SJSA1 (cell line): ENCODE measurements at places on chromosomes 7 and 10.

GRCh38 chr10:22899775-22900174 lies 28.1 kb upstream of the ARMC3 start:
- no peak for DNase-seq

GRCh38 chr7:45872116-45873034 lies 507 bp downstream of the CCDC201 start:
- no peak for DNase-seq

DNA sequence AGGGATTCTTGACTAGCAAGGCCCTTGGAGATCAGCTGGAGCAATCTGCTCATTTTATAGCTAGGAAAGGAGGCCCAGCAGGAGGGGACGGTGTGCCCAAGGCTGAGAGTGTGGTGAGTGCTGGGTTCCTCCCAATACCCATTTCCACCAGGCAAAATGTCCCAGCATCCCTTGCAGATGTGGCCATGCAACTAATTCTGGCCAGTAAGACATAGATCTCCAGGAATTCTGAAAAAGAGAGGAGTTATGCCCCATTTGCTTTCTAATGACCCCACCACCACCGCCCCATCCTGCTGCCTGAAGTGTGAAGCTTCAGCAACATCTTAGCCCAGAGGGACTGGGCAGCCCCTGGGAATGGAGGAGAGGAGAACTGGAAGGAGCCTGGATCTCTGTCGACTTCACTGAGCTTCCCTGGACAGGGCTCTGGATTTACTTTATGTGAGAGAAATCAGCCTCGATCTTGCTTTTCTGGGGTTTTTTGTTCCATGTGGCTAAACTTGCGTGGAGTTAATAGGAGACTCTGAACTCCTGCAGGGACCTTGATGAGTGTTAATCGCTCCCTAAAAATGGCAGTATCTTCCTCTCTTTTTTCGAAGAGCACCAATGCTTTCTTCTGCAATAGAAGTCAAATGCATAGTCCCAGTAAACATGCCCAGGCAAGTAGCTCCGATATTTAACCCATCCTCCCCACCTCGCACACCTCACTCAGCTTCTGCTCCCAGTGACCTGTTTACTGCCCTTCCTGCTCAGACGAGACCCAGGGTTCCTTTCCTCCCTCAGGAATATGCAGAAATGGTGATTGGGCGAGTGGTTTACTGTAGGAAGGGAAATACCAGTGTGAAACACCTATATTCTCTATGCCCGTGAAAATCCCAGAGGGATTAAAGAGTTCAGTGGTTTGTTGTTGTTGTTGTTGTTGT lies 127.5 kb upstream of the GPR26 start:
- DNase-seq, result no peak

DNA sequence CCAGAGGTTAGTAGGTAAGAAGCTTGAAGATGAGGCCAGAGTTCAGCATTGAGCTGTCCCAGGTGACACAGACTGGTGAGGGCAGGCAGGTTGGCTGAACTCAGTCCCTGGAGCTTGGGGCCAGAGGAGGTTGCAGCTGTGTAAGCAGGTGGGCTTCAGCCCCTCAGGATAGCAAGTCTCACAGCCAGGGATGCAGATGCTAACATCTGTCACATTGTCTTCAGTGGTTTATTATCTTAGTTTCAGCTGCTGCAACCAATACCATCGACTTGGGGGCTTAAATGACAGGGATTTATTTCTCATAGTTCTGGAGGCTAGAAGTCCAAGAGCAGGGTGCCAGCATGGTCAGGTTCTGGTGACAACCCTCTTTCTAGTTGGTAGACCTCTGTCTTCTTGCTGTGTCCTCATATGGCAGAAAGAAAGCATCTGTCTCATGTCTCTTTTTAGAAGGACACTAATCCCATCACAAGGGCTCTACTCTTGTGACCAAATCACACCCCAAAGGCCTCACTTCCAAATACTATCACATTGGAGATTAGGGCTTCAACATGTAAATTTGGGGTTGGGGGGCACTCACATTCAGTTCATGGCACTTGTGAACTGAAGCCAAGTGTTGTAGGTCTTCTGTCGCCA lies 146.2 kb downstream of the KIAA1217 start:
- no peak for DNase-seq

- no peak for DNase-seq
Observed at GRCh38 chr10:124220971-124221355, 127.6 kb upstream of the CHST15 start.

- no peak for DNase-seq
Observed at GRCh38 chr7:148485618-148486017, 104.9 kb upstream of the C7orf33 start.

DNA sequence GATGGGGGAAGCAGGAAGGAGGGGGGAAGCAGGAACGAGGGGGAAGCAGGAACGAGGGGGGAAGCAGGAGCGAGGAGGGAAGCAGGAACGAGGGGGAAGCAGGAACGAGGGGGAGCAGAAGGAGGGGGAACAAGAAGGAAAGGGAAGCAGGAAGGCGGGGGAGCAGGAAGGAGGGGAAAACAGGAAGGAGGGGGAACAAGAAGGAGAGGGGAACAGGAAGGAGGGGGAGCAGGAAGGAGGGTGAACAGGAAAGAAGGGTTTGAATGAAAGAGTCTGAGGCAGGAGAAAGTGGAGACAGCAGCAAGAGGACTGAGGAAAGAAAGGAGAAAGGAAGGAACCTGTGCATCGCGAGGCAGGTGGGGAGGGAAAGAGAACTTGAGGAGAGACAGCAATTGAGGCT lies 256.6 kb downstream of the PTEN start:
- no peak for DNase-seq

- DNase-seq, result no peak
Observed at GRCh38 chr7:149436358-149436757, 24.5 kb downstream of the ZNF777 start.
